ENCODE measurements at places on chromosomes 4 and X. TPM values are rescaled to one million over a fixed set of nuclear protein-coding genes. Genes with fewer than 3 reads are reported as not detected.

GRCh38 chr4:41475402-41475801, 62.6 kb upstream of the LIMCH1 start:
- DNase-seq = no peak
- no peaks in the 10 kb centered on the region for H3K4me1 ChIP-seq
- H3K36me3 ChIP-seq = no peaks in the 10 kb centered on the region
- no peak overlapping the region for H3K4me3 ChIP-seq
- H3K27me3 ChIP-seq = no peaks in the 10 kb centered on the region

DNA sequence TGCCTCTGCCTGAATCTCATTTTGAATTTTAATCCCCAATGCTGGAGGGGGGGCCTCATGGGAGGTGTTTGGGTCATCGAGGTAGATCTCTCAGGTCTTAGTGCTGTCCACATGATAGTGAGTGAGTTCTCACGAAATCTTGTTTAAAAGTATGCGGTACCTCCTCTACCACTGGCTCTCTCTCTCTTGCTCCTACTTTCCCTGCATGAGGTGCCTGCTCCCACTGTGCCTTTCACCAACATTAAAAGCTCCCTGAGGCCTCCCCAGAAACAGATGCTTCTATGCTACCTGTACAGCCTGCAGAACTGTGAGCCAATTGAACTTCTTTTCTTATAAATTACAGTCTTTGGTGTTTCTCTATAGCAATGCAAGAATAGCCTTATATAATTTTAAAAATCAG, 560.7 kb upstream of the CPEB2 start:
- no peaks in the 10 kb centered on the region for H3K36me3 ChIP-seq
- H3K4me1 ChIP-seq = no peaks in the 10 kb centered on the region
- no peak overlapping the region for H3K27ac ChIP-seq
- H3K27me3 ChIP-seq = no peaks in the 10 kb centered on the region
- H3K4me3 ChIP-seq = no peak overlapping the region

DNA sequence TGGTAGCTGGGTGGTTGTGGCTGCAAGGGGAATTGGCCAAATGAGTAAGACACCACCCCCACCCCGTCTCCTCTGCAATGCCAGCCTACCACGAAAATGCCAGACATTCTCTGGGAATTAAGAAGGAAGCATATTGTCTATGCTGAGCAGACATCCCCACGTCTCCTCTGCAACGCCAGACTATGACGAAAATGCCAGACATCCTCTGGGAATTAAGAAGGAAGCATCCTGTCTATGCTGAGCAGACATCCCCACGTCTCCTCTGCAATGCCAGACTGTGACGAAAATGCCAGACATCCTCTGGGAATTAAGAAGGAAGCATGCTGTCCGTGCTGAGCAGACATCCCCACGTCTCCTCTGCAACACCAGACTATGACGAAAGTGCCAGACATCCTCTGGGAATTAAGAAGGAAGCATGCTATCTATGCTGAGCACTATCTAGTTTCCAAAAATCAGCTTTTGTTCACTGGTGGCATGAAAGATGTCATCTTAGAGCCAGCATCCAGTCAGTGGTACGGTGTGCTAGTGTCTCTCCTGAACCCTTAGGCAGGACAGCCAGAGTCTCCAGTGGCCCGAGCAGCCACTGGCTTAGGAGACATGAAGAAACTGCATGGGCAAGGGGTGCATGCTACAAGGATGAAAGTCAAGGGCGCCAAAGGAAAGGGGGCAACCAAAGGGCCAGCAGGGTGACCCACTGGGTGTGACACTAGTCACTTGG, 339.8 kb upstream of the FRG1 start:
- no peaks in the 10 kb centered on the region for H3K4me1 ChIP-seq
- no peaks in the 10 kb centered on the region for H3K27me3 ChIP-seq
- no peak overlapping the region for H3K27ac ChIP-seq

- H3K27me3 ChIP-seq = no peaks in the 10 kb centered on the region
- no peak overlapping the region for H3K27ac ChIP-seq
- no peak for DNase-seq
- H3K4me1 ChIP-seq = no peaks in the 10 kb centered on the region
- H3K4me3 ChIP-seq = no peak overlapping the region
- no peaks in the 10 kb centered on the region for H3K36me3 ChIP-seq
Observed at GRCh38 chrX:48474127-48474526, 1.9 kb upstream of the FTSJ1 start.

DNA sequence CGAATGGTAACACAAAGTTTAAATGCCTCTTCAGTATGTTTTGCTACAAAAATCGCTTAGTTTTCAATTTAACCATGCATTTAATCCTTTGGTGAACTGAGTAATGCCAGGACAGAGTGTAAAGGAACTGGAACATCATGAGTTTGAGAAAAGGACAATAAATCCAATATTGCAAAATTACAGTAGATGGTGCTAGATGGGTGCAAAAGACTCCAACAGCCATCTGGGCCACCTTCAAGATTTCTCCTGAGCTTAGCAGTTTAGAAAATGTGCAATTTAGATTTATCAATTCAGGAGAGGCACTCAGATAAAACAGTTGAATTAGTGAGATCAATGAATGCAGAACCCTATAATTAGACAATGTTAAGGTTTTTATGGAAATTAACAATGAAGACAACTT, 33.2 kb upstream of the MID1IP1 start:
- H3K4me3 ChIP-seq = no peak overlapping the region
- no peaks in the 10 kb centered on the region for H3K36me3 ChIP-seq
- H3K27ac ChIP-seq = no peak overlapping the region
- no peaks in the 10 kb centered on the region for H3K27me3 ChIP-seq

GRCh38 chr4:172813359-172813923, 355.2 kb upstream of the GALNT7 start:
- H3K4me1 ChIP-seq = no peaks in the 10 kb centered on the region
- no peaks in the 10 kb centered on the region for H3K36me3 ChIP-seq
- no peak overlapping the region for H3K4me3 ChIP-seq
- DNase-seq = no peak

DNA sequence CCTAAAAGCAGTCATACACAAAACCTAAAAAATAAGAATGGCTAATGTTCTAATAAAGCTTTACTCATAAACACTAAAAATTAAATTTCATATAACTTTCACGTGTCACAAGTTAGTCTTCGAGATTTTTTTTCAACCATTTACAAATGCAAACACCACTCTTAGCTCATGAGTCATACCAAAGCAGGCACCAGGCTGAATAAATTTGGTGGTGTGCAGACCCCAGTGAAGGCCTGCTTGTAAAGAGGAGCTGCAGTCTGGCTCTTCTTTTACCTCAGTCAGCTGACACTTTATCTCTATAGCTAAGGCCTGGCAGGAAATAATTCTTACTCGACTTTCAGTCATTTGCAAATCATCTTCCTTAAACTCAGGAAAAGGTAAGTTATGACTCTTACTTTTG, 37.4 kb downstream of the CLOCK start:
- no peak overlapping the region for H3K27ac ChIP-seq
- H3K27me3 ChIP-seq = no peaks in the 10 kb centered on the region
- H3K4me3 ChIP-seq = no peak overlapping the region
- no peaks in the 10 kb centered on the region for H3K4me1 ChIP-seq
- no peak for DNase-seq

DNA sequence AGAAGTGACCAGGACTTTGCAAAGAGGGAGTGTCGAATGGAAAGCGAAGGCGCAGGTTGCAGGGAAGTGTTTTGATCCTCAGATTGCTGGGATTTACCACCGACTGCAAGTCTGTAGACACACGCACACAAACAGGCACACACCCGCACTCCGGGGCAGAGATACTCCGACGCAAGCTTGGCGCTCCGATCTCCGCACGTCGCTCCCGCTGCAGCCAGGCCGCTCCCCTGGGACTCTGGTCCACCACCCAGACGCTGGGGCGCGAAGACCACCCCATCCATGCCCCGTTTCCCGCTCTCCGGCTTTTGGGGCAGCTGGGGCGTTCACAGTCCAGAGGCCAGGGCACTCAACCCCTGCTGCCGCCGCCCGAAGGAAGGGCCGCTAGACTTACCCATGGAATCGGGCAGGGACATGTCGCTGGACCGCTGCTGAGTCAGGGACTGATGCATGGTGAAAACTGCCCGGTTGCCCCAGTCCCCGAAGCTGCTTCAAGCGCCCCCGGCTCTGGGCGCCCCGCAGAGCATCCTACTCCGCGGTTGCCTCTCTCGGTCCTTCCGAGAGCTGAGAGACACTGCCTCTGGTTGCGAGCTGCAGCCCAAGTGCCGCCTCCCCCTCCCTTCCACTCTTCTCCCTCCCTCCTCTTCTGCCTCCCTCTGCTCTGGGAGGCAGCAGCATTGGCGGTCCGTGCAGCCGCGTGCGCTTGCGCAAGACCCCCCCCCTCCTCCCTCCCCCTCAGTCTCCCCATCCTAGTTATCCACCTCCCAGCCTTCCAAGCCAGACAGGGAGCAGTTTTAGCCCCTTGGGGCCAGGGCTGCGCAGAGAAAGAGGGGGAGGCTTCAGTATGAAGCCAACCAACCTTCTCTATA, at the start of gene TMEM255A:
TMEM255A (minus strand) TSS at position 601 of the 866 bp plus-strand sequence; CDS start at position 449, 152 bp downstream.
- no peaks in the 10 kb centered on the region for H3K27me3 ChIP-seq
- H3K4me1 ChIP-seq = peaks cover 13% of the 10 kb centered on the region
- H3K27ac ChIP-seq = no peak within 1 kb of the TSS
- H3K4me3 ChIP-seq = peak within 1 kb of the TSS; percentile 10

GRCh38 chr4:114226968-114227760, 247.7 kb upstream of the ARSJ start:
- no peaks in the 10 kb centered on the region for H3K36me3 ChIP-seq
- no peak overlapping the region for H3K27ac ChIP-seq
- H3K4me3 ChIP-seq = no peak overlapping the region

GRCh38 chr4:538542-539142, 37.5 kb downstream of the TMEM271 start:
- H3K4me1 ChIP-seq = no peaks in the 10 kb centered on the region
- no peaks in the 10 kb centered on the region for H3K36me3 ChIP-seq
- H3K27me3 ChIP-seq = no peaks in the 10 kb centered on the region
- no peak for DNase-seq
- no peak overlapping the region for H3K4me3 ChIP-seq

GRCh38 chrX:125204681-125205132, 115.0 kb upstream of the TEX13C start:
- H3K27me3 ChIP-seq = no peaks in the 10 kb centered on the region
- no peak overlapping the region for H3K4me3 ChIP-seq
- no peak overlapping the region for H3K27ac ChIP-seq
- no peak for DNase-seq
- H3K4me1 ChIP-seq = no peaks in the 10 kb centered on the region

- no peaks in the 10 kb centered on the region for H3K4me1 ChIP-seq
- no peaks in the 10 kb centered on the region for H3K27me3 ChIP-seq
- no peak overlapping the region for H3K27ac ChIP-seq
- DNase-seq = no peak
- no peaks in the 10 kb centered on the region for H3K36me3 ChIP-seq
- no peak overlapping the region for H3K4me3 ChIP-seq
Observed at GRCh38 chrX:43718081-43718480, 62.0 kb downstream of the MAOA start.

- DNase-seq = no peak
- no peak overlapping the region for H3K4me3 ChIP-seq
- H3K27ac ChIP-seq = no peak overlapping the region
- no peaks in the 10 kb centered on the region for H3K36me3 ChIP-seq
Observed at GRCh38 chrX:120781403-120781802, 94.3 kb downstream of the CT47B1 start.

DNA sequence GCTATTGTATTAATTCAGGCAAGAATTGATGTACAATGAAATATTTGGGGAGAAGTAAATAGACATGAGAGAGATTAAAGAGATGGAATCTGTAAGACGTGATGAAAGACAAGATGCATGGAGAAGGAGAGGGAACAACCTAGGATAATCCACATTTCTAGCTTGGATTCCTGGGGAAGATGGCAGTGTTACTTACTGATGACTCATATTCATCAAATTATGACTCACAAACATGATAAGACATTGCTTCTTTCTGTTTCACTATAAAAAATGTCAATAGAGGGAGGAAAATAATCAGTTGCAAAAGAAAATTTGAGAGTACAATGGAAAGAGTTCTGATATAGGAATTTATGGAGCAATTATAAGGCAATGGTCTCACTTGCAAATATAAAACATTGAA, 104.1 kb upstream of the BMP3 start:
- no peak for DNase-seq
- no peak overlapping the region for H3K4me3 ChIP-seq
- H3K4me1 ChIP-seq = no peaks in the 10 kb centered on the region

DNA sequence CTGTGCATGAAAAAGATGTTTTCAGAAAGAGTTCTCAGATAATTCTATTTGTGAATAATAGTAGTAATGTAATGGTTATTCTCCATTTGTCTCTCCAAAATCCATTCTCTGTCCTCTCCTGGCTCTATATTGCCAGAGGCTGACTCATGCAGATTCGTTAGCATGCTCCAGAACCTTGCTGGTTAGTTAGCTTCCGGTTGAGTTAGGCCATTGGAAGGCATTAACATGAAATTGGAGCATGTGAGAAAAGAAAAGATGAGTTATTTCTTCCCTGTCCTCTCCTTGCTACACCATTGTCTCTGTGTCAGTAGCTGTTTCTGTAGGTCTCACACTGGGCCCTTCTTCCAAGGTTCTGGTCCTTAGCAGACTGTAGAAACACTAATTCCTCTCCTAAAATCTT, 23.5 kb upstream of the PRDM8 start:
- DNase-seq = no peak
- no peak overlapping the region for H3K27ac ChIP-seq
- no peaks in the 10 kb centered on the region for H3K4me1 ChIP-seq

DNA sequence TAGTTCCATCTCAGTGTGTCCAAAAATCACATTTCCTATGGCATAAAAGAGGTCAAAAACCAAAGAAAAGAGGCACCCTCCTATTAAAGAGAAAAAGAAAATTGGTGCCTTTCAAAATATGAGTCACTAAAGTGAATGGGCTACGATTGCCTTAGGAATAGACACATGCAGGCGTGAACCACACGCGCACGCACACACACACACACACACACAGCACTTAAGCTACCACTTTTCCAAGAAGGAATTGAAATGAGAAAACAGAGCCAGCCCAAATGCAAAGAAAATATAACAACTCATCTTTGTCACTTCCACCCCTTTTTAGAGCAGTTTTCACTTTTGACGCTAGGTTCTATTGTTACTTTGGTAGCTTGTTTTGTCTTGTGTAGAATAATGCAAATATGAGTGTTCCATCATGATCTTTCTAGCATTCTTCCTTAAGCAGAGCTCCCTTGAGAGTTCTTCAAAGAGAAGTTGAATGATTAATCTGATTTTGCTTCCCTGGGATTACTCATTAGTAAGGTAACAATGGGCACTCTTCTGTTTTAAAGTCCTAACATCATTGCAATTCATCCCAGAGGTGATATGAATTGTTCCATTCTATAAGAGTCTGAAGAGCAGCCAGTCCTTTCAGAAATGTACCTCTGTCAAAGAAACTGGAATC, 239.2 kb upstream of the GNPDA2 start:
- no peak overlapping the region for H3K4me3 ChIP-seq
- no peaks in the 10 kb centered on the region for H3K27me3 ChIP-seq
- H3K27ac ChIP-seq = no peak overlapping the region
- no peaks in the 10 kb centered on the region for H3K4me1 ChIP-seq

The IBSP gene
- not detected for total RNA-seq

The NALF2 gene
- total RNA-seq = 0.21 TPM

The ADH1C gene
- total RNA-seq = 438 TPM

The RAB39B gene
- not detected for total RNA-seq

The SFRP2 gene
- not detected for total RNA-seq

The ARHGAP10 gene
- 5.5 TPM for total RNA-seq

The KIAA1210 gene
- not detected for total RNA-seq

Measured in right lobe of liver (tissue), 6 donors.